ENCODE measurements at places on chromosomes 6 and 20.

DNA sequence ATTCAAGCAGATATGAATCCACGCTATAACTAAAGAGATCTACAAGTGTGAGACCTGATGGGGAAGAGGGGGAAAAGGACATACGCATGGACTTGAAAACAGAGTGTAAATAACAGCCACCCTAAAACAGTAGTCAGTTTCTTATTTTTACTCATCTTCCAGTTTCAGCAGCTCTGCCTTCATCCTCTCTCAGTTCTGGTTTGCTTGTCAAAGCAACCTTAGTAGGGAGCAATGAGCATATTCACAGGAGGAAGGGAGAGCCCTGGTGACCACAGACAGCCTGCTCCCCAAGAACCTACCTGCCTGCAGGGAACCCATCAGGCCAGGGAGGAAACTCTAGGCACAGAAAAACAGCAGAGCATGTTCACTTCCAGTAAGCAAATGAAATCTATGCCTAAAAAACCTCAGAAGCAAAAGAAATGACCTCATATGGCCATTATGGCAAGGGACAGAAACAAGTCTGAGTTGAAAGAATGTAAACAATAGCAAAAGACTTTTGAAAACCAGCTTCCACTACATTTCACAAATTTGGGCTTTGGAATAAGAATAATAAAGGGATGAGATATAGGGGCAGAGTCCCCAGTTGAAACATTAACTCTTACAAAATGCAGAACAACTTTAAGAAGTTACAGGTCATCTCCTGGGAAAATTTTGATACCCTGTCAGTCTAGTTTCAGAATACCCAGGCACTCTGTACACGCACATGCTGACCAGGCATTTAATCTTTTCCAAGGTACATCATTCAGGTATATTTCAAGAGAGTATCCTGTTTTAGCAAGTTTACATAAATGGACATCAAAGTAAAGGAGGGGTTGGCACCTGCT is 120.8 kb upstream of the BCLAF1 start:
- no peak for DNase-seq

- no peak for DNase-seq
These were observed 3.9 kb upstream of the LRRC1 start for GRCh38 chr6:53790886-53791285.

DNA sequence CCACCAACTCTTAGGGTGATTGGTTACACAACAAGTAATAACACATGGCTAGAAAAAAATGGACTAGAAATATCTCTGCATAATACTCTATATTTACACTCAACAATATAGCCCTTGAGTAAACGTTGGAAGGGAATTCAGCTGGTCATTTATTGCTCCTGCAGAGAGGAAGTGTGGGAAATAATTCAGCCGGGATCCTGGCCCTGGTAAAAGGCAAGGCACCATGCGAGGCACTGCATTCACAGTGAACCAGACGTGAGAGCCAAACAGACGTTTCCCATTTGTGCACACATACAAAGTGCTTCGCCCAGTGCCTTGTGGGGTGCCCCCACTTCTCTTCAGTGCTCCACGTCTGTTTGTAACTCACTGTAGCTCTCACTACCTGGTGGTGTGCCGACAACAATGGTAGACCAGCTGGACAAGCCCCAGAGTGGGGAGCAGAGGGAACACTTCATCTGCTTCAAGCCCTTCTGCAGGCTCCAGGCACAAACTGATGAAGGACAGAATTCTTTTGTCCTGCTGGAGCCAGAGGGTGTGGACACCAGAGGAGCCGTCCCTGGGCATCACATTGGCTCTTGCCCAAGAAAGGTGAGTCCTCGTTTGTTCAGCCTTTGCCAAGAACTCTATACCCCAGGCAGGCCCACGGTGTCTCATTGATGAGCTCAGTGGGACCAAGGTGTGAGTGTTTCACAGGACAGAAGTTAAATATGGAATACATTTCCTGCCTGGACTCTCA is 18.8 kb downstream of the SYNDIG1 start:
- DNase-seq = no peak

- no peak for DNase-seq
These were observed 281.6 kb upstream of the CITED2 start for GRCh38 chr6:139655783-139656705.

- no peak for DNase-seq
These were observed 85.8 kb downstream of the MAP3K5 start for GRCh38 chr6:136706430-136706829.

- no peak for DNase-seq
These were observed 69.8 kb upstream of the RALGAPA2 start for GRCh38 chr20:20782231-20782630.

- DNase-seq = no peak
These were observed 112.1 kb downstream of the WDR27 start for GRCh38 chr6:169589699-169590257.

DNA sequence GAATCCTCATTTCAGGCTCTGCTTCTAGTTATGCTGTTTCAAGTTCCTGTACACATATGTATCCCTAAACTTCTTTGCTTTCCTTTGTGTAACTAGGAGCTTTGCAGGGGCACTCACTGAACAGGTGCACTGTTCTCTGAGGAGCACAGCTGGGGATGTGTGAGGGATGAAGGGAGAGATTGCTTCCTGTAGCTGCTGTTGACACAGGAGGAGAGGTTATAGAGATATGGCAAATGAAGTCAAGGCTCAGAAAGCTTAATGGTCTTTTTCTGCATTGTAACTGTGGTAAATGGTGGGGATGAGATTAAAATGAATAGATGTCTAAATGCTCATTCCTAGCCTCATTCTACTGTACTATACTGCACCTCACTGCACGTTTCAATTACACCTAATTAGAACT is 454.3 kb downstream of the BTBD3 start:
- no peak for DNase-seq
